HEK293T (cell line): ENCODE measurements at places on chromosomes 16 and 17.

DNA sequence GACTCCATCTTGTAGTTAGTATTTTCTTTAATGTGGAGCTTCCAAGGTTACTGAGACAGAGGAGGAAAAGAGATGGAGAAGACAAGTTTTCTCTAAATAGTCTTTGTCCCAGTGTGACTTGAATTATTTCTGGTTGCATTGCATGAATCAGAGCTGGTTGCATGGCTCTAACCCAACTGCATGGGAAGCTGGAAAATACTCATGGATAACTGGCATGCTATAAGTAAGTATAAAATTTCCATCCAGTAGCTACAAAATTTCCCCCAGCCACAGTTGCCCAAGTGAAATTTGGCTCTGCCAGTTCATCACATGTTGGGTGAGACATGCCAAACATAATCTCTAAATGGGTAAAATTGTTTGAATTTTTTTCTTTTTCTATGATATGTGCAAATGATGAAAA lies 1161.5 kb downstream of the CDH11 start:
- no peak for DNase-seq

- DNase-seq = no peak
Observed at GRCh38 chr16:54055191-54055590, 231.4 kb downstream of the IRX3 start.

DNA sequence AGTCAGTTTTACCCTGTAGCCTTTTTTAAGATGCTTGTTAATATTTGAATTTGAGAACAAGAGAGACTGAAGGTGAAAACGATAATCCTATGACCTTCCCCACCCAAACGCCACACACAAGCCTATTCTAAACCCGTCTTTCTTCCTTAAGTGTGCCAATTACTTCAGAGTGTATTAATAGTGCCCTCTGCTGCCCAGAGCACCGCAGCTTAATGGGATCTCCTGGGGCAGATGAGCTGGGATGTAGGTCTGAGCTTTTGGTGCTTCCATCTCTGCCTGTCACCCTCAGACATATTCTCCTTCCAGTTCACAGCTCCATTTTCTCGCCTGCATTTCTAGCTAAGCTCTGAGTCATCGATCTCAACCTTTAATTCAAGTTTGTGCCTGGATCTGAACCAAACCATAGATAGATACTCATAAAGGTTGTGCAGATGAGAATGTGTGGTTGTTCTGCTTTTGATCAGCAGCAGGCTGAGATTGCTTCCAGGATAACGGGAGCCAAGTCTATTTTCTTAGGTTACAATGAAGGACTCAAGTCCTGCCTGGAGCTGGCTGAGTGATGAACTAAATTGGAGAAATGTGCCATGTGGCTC lies 46.4 kb upstream of the CDH13 start:
- DNase-seq = no peak

GRCh38 chr17:48907713-48908046 lies 527 bp upstream of the UBE2Z start:
- no peak for DNase-seq

DNA sequence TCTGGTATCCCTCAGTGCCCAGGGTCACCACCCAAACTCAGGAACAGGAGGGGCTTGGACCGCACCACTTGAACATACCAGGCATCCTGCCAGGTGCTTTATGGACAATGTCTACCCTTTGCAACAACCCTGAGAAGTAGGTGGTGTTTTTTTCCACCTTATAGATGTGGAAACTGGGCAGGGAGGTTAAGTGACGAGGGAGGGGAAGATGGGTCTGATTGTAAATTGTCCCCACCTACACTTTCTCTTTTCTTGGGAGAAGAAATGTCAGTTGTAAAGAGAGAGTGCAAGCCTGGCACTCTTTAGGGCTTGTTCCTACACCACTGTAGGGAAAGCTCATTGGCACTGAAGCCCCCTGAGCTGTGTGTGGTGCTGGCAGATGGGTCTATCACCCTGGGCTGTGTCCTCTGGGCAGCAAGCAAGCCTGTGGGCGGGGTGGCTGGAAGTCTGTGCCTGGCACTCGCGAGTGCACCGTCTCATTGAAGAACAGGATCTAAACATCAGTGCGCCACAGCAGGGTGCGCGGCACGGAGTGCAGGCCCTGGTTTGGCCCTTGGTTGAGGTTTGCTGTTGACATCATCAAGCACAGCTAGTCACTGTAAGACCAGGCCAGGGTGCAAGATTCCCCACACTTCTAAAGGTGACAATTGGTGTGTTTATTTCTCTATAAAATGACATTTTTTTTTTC lies 15.1 kb downstream of the NOD2 start:
- no peak for DNase-seq
